Stimulated activated CD8-positive, alpha-beta memory T cell treated with anti-CD3 and anti-CD28 coated beads, Interleukin-2, amount 100 ng/mL, for 1 hour (primary cell): ENCODE measurements at places on chromosomes 5 and 9.

GRCh38 chr9:36868586-36869282 lies 165.3 kb downstream of the PAX5 start:
- no peak for DNase-seq

- DNase-seq: no peak
These were observed 6.8 kb upstream of the NEURL1B start for GRCh38 chr5:172634106-172634899.

GRCh38 chr5:64979531-64979930 lies 210.8 kb downstream of the CWC27 start:
- no peak for DNase-seq

DNA sequence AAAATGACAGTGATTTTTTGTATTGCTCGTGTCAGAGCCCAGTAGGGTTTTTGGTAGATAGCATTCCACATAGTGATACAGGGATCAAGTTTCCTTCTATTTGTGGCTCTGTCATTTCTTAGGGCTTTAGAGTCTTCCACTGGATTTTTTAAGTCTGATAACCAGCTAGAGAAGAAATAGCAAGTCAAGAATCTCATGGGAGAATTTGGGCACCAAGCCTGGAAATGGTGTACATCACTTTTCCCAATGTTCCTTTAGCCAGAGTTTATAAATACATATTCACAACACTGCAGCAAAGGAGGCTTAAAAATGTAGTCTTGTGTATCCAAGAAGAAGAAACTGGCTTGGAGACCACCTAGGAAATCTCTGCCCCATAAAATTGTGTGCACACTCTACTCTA lies 647.1 kb upstream of the KLF4 start:
- DNase-seq: no peak

- DNase-seq: no peak
These were observed 32.4 kb downstream of the CTNNAL1 start for GRCh38 chr9:108980893-108981292.

DNA sequence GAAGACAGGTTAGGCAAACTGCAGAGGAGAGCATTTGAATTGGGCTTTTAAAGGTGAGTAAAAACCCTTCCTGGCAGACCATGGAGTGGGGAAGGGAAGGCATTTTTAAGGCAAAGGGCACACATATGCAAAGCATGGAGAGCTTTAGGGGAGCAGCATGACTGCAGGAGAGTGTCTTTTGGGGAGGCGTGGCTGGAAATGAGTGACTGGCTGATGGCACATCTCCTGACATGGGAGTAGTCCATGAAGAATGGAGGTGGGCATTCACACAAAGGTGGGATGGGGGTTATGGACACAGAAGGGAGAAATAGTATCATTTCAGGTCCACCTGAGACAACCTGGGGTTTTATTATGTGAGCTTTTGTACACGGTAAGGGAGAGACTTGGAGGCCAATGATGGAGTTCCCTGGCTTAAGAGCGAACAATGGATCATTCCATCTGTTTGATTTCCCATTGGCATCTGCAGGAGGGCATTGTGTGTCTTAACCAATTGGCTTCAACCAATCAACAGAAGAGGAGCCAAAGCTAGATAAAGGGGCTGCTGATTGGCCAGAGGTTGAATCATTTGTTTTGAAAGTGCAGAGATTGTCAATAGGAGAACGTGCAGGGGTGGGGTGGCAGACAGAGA lies 2.1 kb downstream of the NSG2 start:
- DNase-seq: no peak

- DNase-seq: no peak
These were observed 1.9 kb downstream of the ISOC1 start for GRCh38 chr5:129096382-129096991.

- DNase-seq: no peak
These were observed 984 bp downstream of the STXBP1 start for GRCh38 chr9:127612939-127613582.

GRCh38 chr9:36169708-36170107 lies 520 bp downstream of the CCIN start:
- DNase-seq: no peak

DNA sequence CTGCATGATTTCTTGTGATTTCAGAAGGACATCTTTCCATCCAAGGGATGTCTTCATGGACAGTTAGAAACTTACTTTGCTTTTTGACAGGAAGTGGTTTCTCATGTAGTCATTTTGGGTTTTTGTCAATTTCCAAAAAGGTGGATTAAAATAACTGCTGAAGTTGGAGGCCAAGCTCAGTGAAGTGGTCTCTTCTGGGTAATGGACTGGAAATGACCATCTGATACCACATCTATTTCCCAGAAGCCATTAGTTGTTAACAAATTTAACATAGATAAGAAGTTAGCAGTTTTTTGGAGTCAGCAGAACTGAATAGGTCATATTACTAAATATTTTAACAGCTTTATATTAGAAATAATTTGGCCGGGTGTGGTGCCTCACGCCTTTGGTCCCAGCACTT lies 86.2 kb upstream of the MYO10 start:
- no peak for DNase-seq

GRCh38 chr9:22512495-22512894 lies 65.9 kb downstream of the DMRTA1 start:
- no peak for DNase-seq

- no peak for DNase-seq
These were observed 28.6 kb upstream of the CPEB4 start for GRCh38 chr5:173859408-173860159.

DNA sequence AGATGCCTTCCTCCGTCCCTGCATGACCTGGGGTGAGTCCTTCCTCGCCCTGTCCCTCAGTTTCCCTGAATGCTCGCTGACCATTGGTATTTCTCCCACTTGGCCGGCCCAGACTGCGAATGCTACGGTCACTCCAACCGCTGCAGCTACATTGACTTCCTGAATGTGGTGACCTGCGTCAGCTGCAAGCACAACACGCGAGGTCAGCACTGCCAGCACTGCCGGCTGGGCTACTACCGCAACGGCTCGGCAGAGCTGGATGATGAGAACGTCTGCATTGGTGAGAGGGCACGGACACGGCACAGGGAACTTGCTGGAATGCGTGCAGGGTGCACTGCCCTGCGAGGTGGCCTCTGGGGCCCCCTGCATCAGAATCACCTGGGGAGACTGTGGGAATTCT lies 77.1 kb downstream of the NTNG2 start:
- DNase-seq: no peak

DNA sequence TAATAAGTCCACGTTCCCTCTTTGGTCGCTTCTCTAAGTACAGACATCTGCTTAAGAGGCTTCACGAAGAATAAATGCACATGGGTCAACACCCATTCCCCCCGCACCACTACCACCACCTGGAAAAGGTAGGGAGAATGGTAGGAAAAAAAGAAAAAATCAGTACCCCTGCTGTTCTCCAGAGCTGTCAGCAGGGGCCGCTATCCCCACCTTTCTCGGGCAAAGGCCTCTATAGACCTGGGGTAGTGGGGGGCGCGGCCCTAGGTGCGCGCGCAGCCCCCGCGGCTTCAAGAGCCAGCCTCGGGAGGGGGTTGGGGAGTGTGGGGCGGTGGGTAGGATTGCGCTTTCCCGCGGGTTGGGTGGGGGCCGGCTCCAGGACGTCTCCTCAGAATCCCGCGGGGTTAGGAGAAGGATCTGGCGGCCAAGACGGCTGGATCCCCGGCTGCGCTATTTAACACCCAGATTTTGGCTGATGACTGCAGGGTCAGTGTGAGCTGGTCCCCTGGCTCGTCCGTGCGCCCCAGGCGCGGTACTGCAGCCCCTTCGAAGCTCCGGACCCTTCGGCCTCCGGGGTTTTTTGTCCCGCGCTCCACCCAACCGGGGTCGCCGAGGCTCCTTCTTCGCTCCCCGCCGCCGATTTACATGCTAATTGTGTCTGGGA lies 1.6 kb upstream of the SEMA6A start:
- DNase-seq: no peak
